ENCODE measurements at places on chromosomes 6 and 20. TPM values are rescaled to one million over a fixed set of nuclear protein-coding genes. Genes with fewer than 3 reads are reported as not detected.

The PSORS1C2 gene
- not detected for total RNA-seq

The PKIB gene
- total RNA-seq = not detected

The LAMA2 gene
- total RNA-seq = 0.65 TPM

The LPA gene
- total RNA-seq = not detected

The KCNK16 gene
- not detected for total RNA-seq

The ABHD16B gene
- total RNA-seq = not detected

The PBOV1 gene
- not detected for total RNA-seq

The RIPOR2 gene
- 31.1 TPM for total RNA-seq

The ITPA gene
- total RNA-seq = 93.3 TPM

The PNLDC1 gene
- total RNA-seq = 0.78 TPM

- no peak for DNase-seq
- H3K4me1 ChIP-seq = no peaks in the 10 kb centered on the region
- no peak overlapping the region for H3K4me3 ChIP-seq
- H3K36me3 ChIP-seq = no peaks in the 10 kb centered on the region
Measured at GRCh38 chr6:94735270-94735669, 842.1 kb upstream of the MANEA start.

DNA sequence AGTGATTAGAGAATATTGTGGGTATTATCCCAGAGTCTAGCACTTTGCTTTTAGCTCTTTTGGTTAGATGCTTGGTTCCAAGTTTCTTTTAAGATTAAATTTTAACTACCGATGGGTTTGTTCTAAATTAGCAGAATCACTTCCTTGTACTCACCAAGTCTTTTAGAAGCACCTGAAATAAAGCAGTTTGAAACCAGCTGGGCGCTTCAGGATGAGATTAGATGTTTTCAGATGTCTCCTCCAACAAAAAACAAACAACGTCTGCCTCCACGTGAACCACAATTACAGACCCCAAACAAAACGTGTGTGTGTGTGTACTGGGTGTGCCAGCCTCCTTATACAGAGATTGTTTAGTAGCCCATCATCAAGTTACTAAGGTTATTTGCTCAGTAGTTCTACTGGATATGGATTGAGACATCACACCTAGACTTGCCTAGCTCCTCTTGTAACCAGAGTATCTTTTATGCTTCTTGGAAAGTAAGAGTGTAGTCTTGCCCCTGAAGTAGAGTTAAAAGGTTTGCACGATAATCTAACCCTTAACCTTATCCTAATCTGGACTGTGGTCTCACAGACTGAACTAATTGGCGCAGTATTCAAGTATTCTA, 2.3 kb downstream of the DSTN start:
- H3K36me3 ChIP-seq = peaks cover 2% of the 10 kb centered on the region
- no peak overlapping the region for H3K4me3 ChIP-seq
- H3K27me3 ChIP-seq = peaks cover 6% of the 10 kb centered on the region
- H3K4me1 ChIP-seq = peaks cover 23% of the 10 kb centered on the region
- H3K27ac ChIP-seq = no peak overlapping the region
- DNase-seq = no peak

- H3K4me1 ChIP-seq = no peaks in the 10 kb centered on the region
- DNase-seq = no peak
- H3K4me3 ChIP-seq = no peak overlapping the region
- no peak overlapping the region for H3K27ac ChIP-seq
Measured at GRCh38 chr6:168165373-168165772, 86.4 kb upstream of the FRMD1 start.

DNA sequence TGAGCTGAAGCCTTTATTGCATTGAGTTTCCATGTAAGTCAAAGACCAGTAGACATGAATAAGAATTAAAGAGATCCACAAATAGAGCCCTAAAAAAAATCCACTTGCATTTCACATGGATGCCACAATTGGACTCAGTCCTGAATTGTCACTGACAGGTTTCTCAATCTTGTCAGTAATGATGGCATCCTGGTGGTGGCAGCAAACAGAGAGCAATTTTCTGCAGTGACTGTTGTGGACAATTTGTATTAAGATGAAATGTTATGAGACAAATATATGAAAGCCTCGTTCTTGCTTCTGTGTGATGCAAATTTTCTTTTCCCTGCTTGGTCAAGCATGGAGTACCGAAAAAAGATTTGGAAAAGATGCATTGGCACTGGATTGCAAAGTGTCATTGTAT, 278.9 kb downstream of the SAMD5 start:
- no peaks in the 10 kb centered on the region for H3K36me3 ChIP-seq
- H3K27ac ChIP-seq = no peak overlapping the region
- no peak for DNase-seq
- no peaks in the 10 kb centered on the region for H3K4me1 ChIP-seq

GRCh38 chr20:8076306-8077136, 55.5 kb upstream of the PLCB1 start:
- H3K4me1 ChIP-seq = no peaks in the 10 kb centered on the region
- H3K36me3 ChIP-seq = no peaks in the 10 kb centered on the region
- no peak overlapping the region for H3K4me3 ChIP-seq
- peaks cover 3% of the 10 kb centered on the region for H3K27me3 ChIP-seq

DNA sequence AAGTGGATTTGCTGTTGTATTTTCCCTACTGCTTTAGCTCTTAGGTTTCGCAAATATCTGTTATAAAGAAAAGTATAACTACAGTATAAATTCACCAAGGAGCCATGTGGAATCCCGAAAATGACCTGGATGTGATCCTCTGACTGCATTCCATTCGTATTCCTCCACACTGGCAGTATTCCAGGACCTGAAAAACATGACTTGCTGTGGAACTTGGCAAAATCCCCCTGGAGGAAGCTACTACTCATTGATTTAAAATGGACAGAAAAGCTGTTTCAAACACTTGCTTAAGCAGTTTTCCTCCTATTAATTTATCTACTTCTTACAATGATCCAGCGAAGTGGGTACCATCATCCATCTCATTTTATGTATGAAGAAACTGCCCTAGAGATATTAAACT, 13.3 kb upstream of the ENPP5 start:
- H3K27ac ChIP-seq = no peak overlapping the region
- no peak overlapping the region for H3K4me3 ChIP-seq
- no peak for DNase-seq
- H3K4me1 ChIP-seq = no peaks in the 10 kb centered on the region
- H3K36me3 ChIP-seq = no peaks in the 10 kb centered on the region

DNA sequence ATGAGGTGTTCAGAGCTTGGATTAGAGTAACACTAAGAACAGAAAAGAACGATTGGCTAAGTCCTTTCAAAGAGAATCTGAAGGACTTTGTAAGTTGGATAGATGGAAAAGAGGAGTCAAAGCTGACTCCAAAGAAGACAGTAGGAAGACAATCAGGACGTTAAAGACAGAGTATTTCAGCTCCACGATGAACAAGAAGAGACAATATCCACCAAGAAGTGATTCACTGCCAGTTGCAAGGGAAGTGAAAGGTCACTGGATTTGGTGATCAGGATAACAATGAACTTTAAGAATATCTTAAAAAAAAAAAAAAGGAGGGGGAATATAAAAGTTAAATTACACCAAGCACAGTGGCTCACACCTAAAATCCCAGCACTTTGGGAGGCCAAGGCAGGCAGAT, 17.9 kb downstream of the REPS1 start:
- H3K27me3 ChIP-seq = no peaks in the 10 kb centered on the region
- H3K27ac ChIP-seq = no peak overlapping the region
- no peak for DNase-seq
- peaks cover 6% of the 10 kb centered on the region for H3K36me3 ChIP-seq
- H3K4me1 ChIP-seq = peaks cover 55% of the 10 kb centered on the region

DNA sequence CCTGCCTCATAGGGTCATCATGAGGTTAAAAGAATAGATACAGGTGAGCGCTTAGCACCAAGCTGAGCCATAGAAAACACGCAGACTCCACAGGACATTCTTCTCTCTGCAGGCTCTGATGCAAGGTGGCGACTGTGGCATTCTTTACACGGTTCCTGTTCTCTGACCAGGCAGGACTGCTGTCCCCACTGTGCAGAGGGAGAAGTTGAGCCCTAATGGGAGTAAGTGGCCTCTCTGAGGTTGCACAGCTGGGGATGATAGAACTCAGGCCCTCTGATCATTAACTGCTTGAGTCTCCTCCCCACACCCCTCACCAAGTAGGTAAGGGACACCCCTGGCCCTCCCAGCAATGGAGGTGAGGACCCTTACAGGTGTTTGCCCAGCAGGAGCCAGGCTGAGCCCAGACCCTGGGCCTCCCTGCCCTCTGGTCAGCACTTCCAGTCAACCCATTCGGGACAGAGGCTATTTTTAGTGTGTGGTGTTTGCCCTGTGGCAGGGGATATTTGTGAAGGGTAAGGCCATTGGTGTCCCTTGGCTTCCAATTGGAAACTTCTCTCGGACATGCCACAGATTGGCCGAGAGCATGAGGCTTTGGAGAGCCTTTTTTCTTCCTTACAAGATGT, 116.8 kb downstream of the VEGFA start:
- H3K4me3 ChIP-seq = no peak overlapping the region
- H3K4me1 ChIP-seq = no peaks in the 10 kb centered on the region
- DNase-seq = no peak

- no peaks in the 10 kb centered on the region for H3K27me3 ChIP-seq
- H3K4me1 ChIP-seq = peaks cover 77% of the 10 kb centered on the region
- H3K4me3 ChIP-seq = peak within 1 kb of the TSS; percentile 92
- DNase-seq = peak; percentile 95
- H3K36me3 ChIP-seq = peaks cover 20% of the 10 kb centered on the region
Measured at GRCh38 chr20:44966030-44966961, at the start of gene STK4. Gene STK4 (plus strand): TSS chr20:44966512. CDS start chr20:44966569, 57 bp downstream.

DNA sequence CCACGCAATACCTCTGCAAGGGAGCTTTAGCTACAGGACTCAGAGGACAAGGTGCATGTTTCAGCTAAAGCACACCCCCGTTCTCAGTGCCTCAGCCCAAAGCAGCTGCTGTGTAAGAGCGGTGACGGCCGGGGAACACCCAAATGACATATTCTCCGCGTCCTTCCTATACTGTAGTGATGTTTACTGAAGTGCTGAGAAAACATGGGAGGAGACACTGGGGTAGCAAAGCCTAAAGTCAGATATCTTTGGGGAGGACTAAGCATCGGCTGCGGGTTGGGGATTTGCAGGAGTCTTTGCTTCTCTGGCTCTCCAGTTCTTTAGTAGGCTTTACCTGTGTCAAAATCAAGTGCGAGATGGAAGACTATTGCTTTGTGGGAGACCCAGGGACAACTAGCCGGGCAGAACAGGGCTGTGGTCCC, 1.7 kb downstream of the SLC22A23 start:
- no peak overlapping the region for H3K4me3 ChIP-seq
- H3K27ac ChIP-seq = no peak overlapping the region
- peaks cover 7% of the 10 kb centered on the region for H3K4me1 ChIP-seq
- peaks cover 36% of the 10 kb centered on the region for H3K27me3 ChIP-seq
- peak; percentile 9 for DNase-seq

- no peak overlapping the region for H3K4me3 ChIP-seq
- no peak overlapping the region for H3K27ac ChIP-seq
- H3K27me3 ChIP-seq = no peaks in the 10 kb centered on the region
- H3K36me3 ChIP-seq = no peaks in the 10 kb centered on the region
- no peaks in the 10 kb centered on the region for H3K4me1 ChIP-seq
Measured at GRCh38 chr6:98514073-98514720, 320.2 kb upstream of the POU3F2 start.

DNA sequence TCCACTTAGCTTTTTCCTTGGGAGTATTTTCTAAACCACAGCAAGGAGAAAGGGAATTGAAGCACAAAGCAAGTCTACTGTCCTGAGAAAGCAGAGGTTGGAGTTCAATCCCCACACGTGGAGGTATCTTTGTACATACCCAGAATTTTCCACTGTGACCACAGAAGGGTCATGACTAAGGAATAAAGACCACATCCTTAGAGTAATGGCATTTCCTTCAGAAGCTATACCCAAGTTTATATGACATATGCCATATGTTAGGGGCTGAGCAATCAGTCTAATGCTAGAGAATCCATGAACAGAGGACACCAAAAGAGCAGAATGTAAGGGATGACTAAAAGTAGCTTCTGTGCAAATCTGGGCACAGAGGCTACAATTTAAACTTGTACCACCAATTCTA, 46.4 kb downstream of the ATG5 start:
- H3K27ac ChIP-seq = peak overlapping the region; percentile 65
- no peak for DNase-seq
- H3K4me3 ChIP-seq = no peak overlapping the region
- peaks cover 45% of the 10 kb centered on the region for H3K4me1 ChIP-seq
- H3K36me3 ChIP-seq = peaks cover 21% of the 10 kb centered on the region

GRCh38 chr20:17875106-17875980, 93.3 kb downstream of the SNX5 start:
- no peak overlapping the region for H3K27ac ChIP-seq
- peaks cover 25% of the 10 kb centered on the region for H3K4me1 ChIP-seq
- DNase-seq = no peak
- H3K27me3 ChIP-seq = peaks cover 16% of the 10 kb centered on the region
- H3K4me3 ChIP-seq = no peak overlapping the region

DNA sequence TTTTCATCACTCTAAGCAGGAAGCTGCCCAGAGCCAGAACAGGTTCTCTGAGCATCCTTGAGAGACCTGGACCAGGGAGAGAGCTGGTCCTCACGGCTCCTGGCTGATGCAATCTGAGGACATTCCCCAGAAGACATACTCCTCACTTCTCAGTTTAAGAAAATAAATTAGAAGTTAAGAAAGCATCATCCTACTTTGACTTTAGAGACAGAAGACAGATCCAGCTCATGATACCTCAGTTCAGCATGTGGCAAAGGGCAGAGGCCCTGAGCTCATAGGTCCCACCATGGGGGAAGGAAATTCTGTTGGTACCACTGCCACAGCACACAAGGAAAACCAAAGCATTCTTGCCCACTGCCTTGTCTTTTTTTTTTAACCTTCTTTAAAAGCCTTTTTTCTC, 378.1 kb upstream of the JARID2 start:
- no peak overlapping the region for H3K4me3 ChIP-seq
- H3K36me3 ChIP-seq = peaks cover 10% of the 10 kb centered on the region
- H3K4me1 ChIP-seq = peaks cover 30% of the 10 kb centered on the region

- no peaks in the 10 kb centered on the region for H3K36me3 ChIP-seq
- H3K27ac ChIP-seq = no peak overlapping the region
- no peak overlapping the region for H3K4me3 ChIP-seq
- H3K4me1 ChIP-seq = no peaks in the 10 kb centered on the region
Measured at GRCh38 chr20:39857187-39857586, 831.8 kb downstream of the MAFB start.

DNA sequence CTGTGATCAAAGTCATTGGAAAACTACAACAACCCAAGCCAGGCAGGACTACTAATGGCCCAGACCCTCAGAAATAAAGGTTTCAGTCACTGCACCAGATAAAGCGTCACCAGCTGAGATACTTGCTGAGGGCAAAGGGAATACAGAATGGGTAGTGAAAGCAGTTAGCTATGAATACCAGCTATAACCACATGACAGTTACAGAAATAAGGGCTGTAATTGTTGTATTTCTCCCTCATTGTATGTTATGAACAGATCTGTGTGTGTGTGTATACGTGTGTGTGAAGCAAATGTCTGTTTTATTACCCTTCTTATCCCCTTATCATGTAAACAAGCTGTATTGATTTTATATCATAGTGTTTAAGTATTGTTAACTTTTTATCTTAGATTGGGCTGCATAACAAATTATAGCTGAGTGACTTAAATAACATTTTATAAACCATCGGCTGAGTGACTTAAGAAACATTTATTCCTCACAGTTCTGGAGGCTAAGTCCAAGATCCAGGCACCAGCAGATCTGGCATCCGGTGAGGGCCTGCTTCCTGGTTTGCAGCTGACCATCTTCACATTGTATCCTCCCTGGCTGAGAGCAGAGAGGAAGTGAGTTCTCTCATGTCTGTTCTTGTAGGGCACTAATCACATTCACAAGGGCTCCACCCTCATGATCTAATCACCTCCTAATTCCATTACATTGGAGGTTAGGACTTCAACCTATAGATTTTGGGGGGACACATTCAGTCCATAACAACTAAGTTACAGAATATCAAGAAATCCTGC, 46.0 kb upstream of the VSX1 start:
- H3K27ac ChIP-seq = no peak overlapping the region
- H3K27me3 ChIP-seq = peaks cover 3% of the 10 kb centered on the region
- H3K36me3 ChIP-seq = no peaks in the 10 kb centered on the region
- H3K4me1 ChIP-seq = no peaks in the 10 kb centered on the region
- no peak for DNase-seq
- no peak overlapping the region for H3K4me3 ChIP-seq
